HFFc6 (cell line): ENCODE measurements at places on chromosomes 2 and 18. TPM values are rescaled to one million over a fixed set of nuclear protein-coding genes. Genes with fewer than 3 reads are reported as not detected.

The ZNF521 gene
- total RNA-seq, result 0.42 to 6.9 TPM (median 5.3 TPM) in 3 replicates

The LYPD6B gene
- 19.9 to 91.5 TPM (median 72.6 TPM) in 3 replicates for total RNA-seq

The SLC25A52 gene
- total RNA-seq, result not detected in 3 replicates

The IRS1 gene
- total RNA-seq, result 34.8 to 47.2 TPM (median 41.0 TPM) in 3 replicates

The REEP1 gene
- 0.07 to 0.22 TPM (median 0.09 TPM) in 3 replicates for total RNA-seq

The IL18RAP gene
- total RNA-seq, result not detected in 3 replicates

The HOXD4 gene
- 0.56 TPM in 1 of 3 replicates, not detected in the others for total RNA-seq

The PID1 gene
- total RNA-seq, result 8.2 to 9.1 TPM (median 8.2 TPM) in 3 replicates

The YWHAQ gene
- 463 to 585 TPM (median 554 TPM) in 3 replicates for total RNA-seq

GRCh38 chr2:54899576-54900200 lies 150.6 kb downstream of the RTN4 start:
- no peak overlapping the region for H3K27ac ChIP-seq
- peaks cover 8% of the 10 kb centered on the region; the same call in 1 of the 2 replicates for H3K27me3 ChIP-seq
- peaks cover 7% of the 10 kb centered on the region; the same call in 1 of the 2 replicates for H3K36me3 ChIP-seq
- DNase-seq, result peak; percentile 72
- no peak overlapping the region for H3K4me3 ChIP-seq

- peaks cover 10% of the 10 kb centered on the region for H3K27me3 ChIP-seq
- peaks cover 42% of the 10 kb centered on the region for H3K4me1 ChIP-seq
- DNase-seq, result peak; percentile 55
- peaks cover 2% of the 10 kb centered on the region; the same call in 1 of the 2 replicates for H3K36me3 ChIP-seq
- peak overlapping the region; percentile 94 for H3K27ac ChIP-seq
- H3K4me3 ChIP-seq, result peak overlapping the region; percentile 80
These were observed 44.5 kb downstream of the SH3RF3 start for GRCh38 chr2:109173311-109174171.

GRCh38 chr18:21722687-21723086 lies 17.9 kb upstream of the MIB1 start:
- no peak overlapping the region for H3K4me3 ChIP-seq
- no peak overlapping the region for H3K27ac ChIP-seq
- peaks cover 9% of the 10 kb centered on the region for H3K27me3 ChIP-seq
- H3K36me3 ChIP-seq, result no peaks in the 10 kb centered on the region

GRCh38 chr2:113068706-113069485 lies 1.1 kb downstream of the IL1F10 start:
- no peaks in the 10 kb centered on the region for H3K36me3 ChIP-seq
- no peak overlapping the region for H3K27ac ChIP-seq
- no peak overlapping the region for H3K4me3 ChIP-seq
- H3K4me1 ChIP-seq, result peaks cover 17% of the 10 kb centered on the region
- DNase-seq, result no peak
- H3K27me3 ChIP-seq, result peaks cover 16% of the 10 kb centered on the region

DNA sequence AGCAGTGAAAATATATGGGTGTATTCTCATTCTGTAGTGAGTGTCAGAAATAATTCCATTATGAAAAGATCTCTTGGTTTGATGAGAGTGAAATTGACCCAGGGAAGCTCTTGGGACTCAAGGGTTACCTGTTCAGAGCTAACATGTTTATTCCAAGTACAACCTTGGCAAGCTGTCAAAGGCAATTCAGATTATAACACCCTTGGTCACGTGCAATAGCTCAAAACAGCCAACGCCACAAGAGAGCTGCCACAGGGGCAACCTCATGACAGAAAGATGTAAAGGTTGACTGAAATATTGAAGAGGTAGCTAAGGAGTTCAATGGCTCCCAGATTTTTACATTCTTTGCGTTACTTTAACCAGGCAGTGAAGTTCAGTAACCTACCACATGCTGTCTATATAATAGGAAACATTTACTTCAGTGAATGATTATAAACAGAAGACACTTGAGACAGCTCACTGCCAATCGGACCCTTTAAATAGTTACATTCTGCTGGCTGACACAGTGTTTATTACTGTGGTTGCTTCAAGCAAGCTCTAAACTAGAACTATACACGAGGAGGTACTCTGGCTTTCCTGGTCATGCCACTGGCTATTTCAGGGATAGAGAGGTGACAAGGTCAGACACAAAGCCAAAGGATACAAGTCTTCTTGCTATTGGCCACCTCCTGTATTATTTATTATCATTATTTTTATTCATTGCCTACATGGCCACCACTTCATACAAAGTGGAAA lies 187.3 kb downstream of the PID1 start:
- H3K27me3 ChIP-seq, result no peaks in the 10 kb centered on the region
- peaks cover 37% of the 10 kb centered on the region for H3K4me1 ChIP-seq
- H3K27ac ChIP-seq, result no peak overlapping the region
- DNase-seq, result no peak

GRCh38 chr2:112626604-112627059 lies 19.1 kb upstream of the SLC20A1 start:
- peaks cover 92% of the 10 kb centered on the region for H3K4me1 ChIP-seq
- H3K36me3 ChIP-seq, result no peaks in the 10 kb centered on the region
- H3K27ac ChIP-seq, result peak overlapping the region; percentile 90
- H3K27me3 ChIP-seq, result peaks cover 2% of the 10 kb centered on the region
- H3K4me3 ChIP-seq, result peak overlapping the region; percentile 86

- H3K27me3 ChIP-seq, result no peaks in the 10 kb centered on the region; the same call in 1 of the 2 replicates
- H3K36me3 ChIP-seq, result peaks cover 7% of the 10 kb centered on the region; the same call in 1 of the 2 replicates
- peaks cover 78% of the 10 kb centered on the region for H3K4me1 ChIP-seq
- H3K27ac ChIP-seq, result peak overlapping the region; percentile 75
- peak overlapping the region; percentile 21; the same call in 1 of the 2 replicates for H3K4me3 ChIP-seq
- DNase-seq, result no peak
These were observed 74.2 kb upstream of the STK17B start for GRCh38 chr2:196245378-196246140.

- no peak overlapping the region for H3K4me3 ChIP-seq
- H3K4me1 ChIP-seq, result peaks cover 10% of the 10 kb centered on the region
- no peak for DNase-seq
- peaks cover 1% of the 10 kb centered on the region; the same call in 1 of the 2 replicates for H3K27me3 ChIP-seq
- no peak overlapping the region for H3K27ac ChIP-seq
- H3K36me3 ChIP-seq, result no peaks in the 10 kb centered on the region
These were observed 646.7 kb upstream of the CDH2 start for GRCh38 chr18:28823506-28824182.

- no peaks in the 10 kb centered on the region for H3K4me1 ChIP-seq
- H3K36me3 ChIP-seq, result no peaks in the 10 kb centered on the region
These were observed 15.4 kb upstream of the UGT1A8 start for GRCh38 chr2:233602076-233602475.

- H3K27ac ChIP-seq, result no peak overlapping the region
- no peak for DNase-seq
- H3K36me3 ChIP-seq, result peaks cover 17% of the 10 kb centered on the region
- no peak overlapping the region for H3K4me3 ChIP-seq
- peaks cover 2% of the 10 kb centered on the region for H3K27me3 ChIP-seq
These were observed 51.5 kb downstream of the ETAA1 start for GRCh38 chr2:67448648-67449047.

DNA sequence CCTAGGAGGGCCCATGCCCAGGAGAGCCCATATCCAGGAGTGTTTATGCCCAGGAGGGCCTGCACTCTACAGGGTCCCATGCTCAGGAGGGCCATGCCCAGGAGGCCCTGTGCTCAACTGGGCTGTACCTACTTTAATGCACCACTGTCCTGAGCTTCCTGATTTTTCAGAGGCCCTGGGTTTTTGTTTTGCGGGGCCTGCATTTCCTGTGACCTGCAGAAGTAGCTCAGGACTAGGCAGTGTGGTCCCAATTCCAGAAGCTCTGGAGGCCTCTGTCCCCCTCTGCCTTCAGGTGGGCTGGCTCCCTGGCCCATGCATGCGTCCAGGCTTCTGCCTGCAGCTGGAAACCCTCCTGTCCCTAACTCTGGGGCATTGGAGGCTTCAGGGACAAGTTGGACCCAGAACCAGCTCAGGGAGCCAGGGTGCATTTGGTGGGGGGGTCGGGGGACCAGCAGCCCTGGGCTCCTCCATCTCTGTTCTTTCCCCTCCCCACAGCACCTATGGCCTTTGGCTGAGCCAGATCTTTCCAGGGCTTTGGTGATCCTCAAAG lies 10.8 kb downstream of the GPR35 start:
- DNase-seq, result no peak
- H3K27ac ChIP-seq, result no peak overlapping the region
- H3K27me3 ChIP-seq, result peaks cover 16% of the 10 kb centered on the region
- H3K4me1 ChIP-seq, result no peaks in the 10 kb centered on the region

GRCh38 chr2:85888020-85888683 lies 638 bp downstream of the ST3GAL5 start:
- no peak for DNase-seq
- H3K36me3 ChIP-seq, result peaks cover 3% of the 10 kb centered on the region; the same call in 1 of the 2 replicates
- H3K4me1 ChIP-seq, result peaks cover 62% of the 10 kb centered on the region
- H3K27me3 ChIP-seq, result no peaks in the 10 kb centered on the region; the same call in 1 of the 2 replicates
- H3K4me3 ChIP-seq, result peak overlapping the region; percentile 80

GRCh38 chr2:3598197-3598910 lies 3.4 kb downstream of the COLEC11 start:
- H3K4me3 ChIP-seq, result no peak overlapping the region
- H3K27ac ChIP-seq, result no peak overlapping the region
- peaks cover 16% of the 10 kb centered on the region for H3K27me3 ChIP-seq
- no peaks in the 10 kb centered on the region for H3K36me3 ChIP-seq
- no peaks in the 10 kb centered on the region for H3K4me1 ChIP-seq
- DNase-seq, result no peak

DNA sequence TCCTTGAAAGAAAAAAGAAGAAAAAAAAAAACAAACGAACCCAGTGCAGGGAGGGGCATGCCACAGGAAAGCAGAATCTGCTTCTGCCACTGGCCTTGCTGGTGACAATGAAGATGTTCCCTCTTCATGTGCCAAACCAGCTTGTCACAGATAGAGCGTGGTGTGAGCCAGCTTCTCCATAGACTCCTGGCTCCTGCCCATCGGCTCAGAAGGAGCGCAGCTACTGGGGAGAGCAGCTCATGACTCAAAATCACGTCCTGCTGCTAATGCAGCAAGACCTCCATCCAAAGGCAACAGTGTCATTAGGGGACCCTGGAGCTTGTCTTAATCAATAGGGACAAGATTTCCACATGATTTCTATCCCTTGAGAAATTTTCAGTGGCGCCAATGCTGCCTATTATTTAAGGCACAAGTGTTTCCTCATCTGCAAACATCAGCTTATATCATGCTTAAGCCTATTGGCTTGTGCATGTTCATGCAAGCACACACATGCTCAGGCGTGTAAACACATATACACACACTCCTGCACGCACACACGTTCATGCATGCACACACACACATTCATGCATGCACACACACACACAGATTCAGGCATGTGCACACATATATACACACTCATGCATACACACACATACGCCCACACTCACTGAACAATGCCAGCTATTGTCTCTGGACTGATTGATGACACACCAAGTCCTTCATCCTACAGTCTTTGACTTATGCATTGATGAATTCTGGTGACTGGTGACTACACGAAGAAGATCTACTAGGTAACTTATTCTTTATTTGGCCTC lies 682.0 kb upstream of the ID2 start:
- H3K27me3 ChIP-seq, result no peaks in the 10 kb centered on the region; the same call in none of the 2 replicates
- no peak overlapping the region for H3K27ac ChIP-seq
- H3K36me3 ChIP-seq, result no peaks in the 10 kb centered on the region

- H3K4me1 ChIP-seq, result peaks cover 51% of the 10 kb centered on the region
- peak overlapping the region; percentile 80; the same call in 1 of the 2 replicates for H3K4me3 ChIP-seq
- no peaks in the 10 kb centered on the region; the same call in 1 of the 2 replicates for H3K27me3 ChIP-seq
- H3K27ac ChIP-seq, result peak overlapping the region; percentile 82
- H3K36me3 ChIP-seq, result peaks cover 18% of the 10 kb centered on the region
- no peak for DNase-seq
These were observed 2.6 kb downstream of the ST3GAL5 start for GRCh38 chr2:85886141-85886540.

DNA sequence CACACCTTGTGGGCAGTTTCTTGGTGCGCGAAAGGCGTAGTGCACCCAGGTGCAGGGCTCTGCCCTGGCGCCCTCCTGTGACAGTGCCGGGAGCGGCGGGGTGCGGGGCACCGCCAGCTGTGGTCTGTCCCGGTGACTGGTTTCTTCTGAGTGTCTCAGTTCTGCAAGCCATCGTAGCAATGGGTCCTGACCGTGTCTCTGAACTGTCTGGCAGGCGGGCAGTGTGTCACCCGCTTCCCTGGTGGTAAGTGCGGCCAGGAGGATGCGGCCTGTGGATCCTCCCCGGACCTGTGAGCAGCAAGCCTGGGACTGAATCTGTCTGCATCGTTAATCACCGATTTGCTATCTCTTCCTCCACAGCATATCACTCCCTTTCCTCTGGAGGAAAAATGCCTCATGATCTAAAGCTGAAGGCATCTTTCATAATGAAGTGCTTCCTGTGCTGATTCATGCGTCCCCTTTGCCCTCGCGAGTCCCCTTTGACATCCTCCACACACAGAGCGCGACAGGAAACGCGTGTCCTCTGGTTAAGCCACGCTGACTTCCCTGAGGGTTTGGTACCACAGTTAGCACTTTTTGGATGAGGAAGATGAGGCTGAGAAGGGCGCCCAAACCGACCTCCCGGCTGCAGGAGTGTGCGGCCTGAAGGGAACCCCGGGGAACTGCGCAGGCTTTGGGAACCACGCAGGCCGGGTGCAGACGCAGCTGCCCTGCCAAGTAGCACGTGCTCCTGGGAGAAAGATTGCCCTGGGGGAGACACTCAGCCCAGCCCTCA lies 416.0 kb upstream of the HS6ST1 start:
- no peaks in the 10 kb centered on the region for H3K4me1 ChIP-seq
- DNase-seq, result no peak
- no peaks in the 10 kb centered on the region for H3K36me3 ChIP-seq
- H3K27me3 ChIP-seq, result peaks cover 13% of the 10 kb centered on the region
- H3K4me3 ChIP-seq, result no peak overlapping the region
- H3K27ac ChIP-seq, result no peak overlapping the region

DNA sequence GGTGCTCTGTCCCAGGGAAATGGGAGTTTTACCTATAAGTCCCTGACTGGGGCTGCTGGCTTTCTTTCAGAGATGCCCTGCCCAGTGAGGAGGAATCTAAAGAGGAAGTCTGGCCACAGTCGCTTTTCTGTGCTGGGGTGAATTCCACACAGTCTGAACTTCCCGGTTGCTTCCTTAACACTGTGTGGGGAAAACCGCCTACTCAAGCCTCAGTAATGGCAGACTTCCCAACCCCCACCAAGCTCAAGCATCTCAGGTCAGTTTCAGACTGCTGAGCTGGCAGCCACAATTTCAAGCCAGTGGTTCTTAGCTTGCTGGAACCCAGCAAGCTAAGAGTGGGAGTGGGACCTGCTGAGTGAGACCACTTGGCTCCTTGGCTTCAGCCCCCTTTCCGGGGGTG lies 54.9 kb downstream of the NUP35 start:
- no peak overlapping the region for H3K27ac ChIP-seq
- no peak overlapping the region for H3K4me3 ChIP-seq
- DNase-seq, result no peak
- peaks cover 68% of the 10 kb centered on the region for H3K36me3 ChIP-seq

GRCh38 chr2:204012072-204012653 lies 75.6 kb downstream of the ICOS start:
- H3K27ac ChIP-seq, result no peak overlapping the region
- no peaks in the 10 kb centered on the region for H3K4me1 ChIP-seq
- H3K36me3 ChIP-seq, result no peaks in the 10 kb centered on the region
- H3K27me3 ChIP-seq, result peaks cover 5% of the 10 kb centered on the region; the same call in 1 of the 2 replicates
- H3K4me3 ChIP-seq, result no peak overlapping the region
